ENCODE measurements at places on chromosomes 7 and 10. TPM values are rescaled to one million over a fixed set of nuclear protein-coding genes. Genes with fewer than 3 reads are reported as not detected.

Gene PON3
- total RNA-seq: not detected

Gene SLC4A2
- total RNA-seq: 39.4 TPM

Gene SORCS3
- total RNA-seq: not detected

Gene GPR85
- 0.20 TPM for total RNA-seq

Gene ETV1
- 5.0 TPM for total RNA-seq

Gene SYT15B
- total RNA-seq: 0.87 TPM

Gene C10orf62
- total RNA-seq: not detected

Gene C10orf67
- not detected for total RNA-seq

Gene CALN1
- total RNA-seq: under 0.01 TPM

Gene SFTPD
- total RNA-seq: not detected

Gene KNDC1
- total RNA-seq: 0.20 TPM

Gene ADAP1
- total RNA-seq: 1.7 TPM

Gene PON1
- not detected for total RNA-seq

Gene EBF3
- under 0.01 TPM for total RNA-seq

Gene CDK13
- total RNA-seq: 39.5 TPM

Gene FAM24B
- 3.5 TPM for total RNA-seq

Data from lung microvascular endothelial cell (primary cell).